ENCODE measurements at places on chromosomes 3 and 15.

- no peak for DNase-seq
Measured at GRCh38 chr3:119826711-119827608, 45.1 kb downstream of the NR1I2 start.

- no peak for DNase-seq
Measured at GRCh38 chr3:9251055-9251786, 1.8 kb upstream of the SRGAP3 start.

GRCh38 chr3:94159062-94159828 lies 96.4 kb downstream of the NSUN3 start:
- no peak for DNase-seq

DNA sequence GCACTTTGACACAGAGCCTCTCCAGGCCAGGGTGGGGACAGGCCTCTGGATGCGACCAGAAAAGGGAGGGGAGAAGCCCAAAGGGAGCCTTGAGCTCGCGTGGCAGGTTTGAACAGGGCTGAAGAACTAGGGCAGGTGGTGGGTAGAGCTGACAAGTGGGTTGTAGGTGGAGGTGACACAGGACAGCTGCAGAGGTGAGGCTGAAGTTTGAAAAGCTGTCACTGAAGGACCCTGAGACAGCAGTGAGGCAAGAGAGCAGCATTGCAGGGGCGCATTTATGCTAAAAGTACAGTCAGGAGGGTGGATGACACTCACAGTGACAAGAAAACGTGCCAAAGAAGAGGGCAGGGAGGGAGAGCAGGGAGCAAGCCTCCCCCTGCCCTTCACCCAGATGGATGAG lies 21.8 kb upstream of the EPB42 start:
- no peak for DNase-seq

DNA sequence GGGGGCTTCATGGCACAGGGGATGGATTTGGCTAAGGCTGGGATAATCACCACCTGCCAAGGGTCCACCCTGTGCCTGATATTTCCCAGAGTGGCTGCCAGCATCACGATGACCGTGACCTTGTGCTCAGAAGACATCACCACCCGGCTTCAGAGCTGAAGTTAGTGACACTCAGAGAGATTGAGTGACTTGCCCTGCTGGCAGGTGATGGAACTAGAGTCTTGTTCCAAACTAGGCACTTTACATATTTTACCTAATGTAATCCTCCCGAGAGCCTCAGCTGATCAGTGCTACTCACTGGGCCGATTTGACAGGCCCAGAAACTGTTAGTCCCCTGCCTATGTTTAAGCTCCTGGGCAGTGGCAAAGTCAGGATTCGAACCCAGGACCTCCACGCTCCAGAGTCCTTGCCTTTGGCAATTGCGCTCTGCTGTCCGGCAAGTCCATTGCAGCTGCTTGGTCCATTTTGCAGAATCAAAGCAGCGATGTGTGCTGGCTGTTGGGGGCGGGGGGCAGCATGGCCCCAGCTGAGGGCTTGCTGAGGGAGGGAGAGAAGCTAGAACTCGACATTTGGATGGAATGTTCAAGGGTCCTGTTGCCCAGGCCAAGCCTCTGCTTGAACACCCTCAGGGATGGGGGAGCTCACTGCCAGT lies 74.8 kb upstream of the GATA2 start:
- no peak for DNase-seq

DNA sequence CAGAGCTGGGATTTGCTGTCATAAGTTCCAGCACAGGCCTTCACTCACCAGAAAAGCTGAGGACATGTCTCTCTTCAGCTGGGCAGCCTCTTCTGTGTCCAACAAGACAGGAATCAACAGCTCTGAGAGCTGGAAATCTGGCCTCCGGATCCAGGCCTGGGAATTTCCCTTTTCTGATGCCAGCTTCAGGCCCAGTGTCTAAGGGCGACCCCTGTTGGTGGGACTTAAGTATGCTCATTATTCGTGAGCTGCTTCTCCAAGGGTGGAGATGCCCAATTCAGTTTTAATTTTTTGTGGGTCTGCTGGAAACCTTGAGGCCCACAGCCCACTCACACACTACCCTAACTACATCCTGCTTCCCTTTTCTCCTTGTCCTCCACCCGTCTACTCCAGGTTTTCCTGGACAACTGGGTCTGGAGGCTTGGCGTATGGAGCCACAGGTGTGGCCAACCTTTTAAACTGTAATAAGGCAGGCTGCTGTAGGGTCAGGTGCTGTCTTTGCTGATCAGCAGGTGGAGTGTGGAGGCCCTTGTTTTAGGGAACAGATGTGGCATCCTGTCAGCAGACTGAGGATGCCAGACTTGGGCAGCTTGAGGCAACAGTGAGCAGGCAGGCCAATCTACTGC lies 2.6 kb upstream of the CEMIP start:
- peak; percentile 81 for DNase-seq

GRCh38 chr15:58520464-58520863 lies 88.7 kb downstream of the LIPC start:
- DNase-seq: no peak

- no peak for DNase-seq
Measured at GRCh38 chr3:132847849-132848625, 125.8 kb upstream of the NPHP3 start.

GRCh38 chr15:51318382-51319150 lies 19.8 kb downstream of the CYP19A1 start:
- DNase-seq: no peak

GRCh38 chr15:43912208-43912607 lies 85.4 kb downstream of the WDR76 start:
- no peak for DNase-seq

DNA sequence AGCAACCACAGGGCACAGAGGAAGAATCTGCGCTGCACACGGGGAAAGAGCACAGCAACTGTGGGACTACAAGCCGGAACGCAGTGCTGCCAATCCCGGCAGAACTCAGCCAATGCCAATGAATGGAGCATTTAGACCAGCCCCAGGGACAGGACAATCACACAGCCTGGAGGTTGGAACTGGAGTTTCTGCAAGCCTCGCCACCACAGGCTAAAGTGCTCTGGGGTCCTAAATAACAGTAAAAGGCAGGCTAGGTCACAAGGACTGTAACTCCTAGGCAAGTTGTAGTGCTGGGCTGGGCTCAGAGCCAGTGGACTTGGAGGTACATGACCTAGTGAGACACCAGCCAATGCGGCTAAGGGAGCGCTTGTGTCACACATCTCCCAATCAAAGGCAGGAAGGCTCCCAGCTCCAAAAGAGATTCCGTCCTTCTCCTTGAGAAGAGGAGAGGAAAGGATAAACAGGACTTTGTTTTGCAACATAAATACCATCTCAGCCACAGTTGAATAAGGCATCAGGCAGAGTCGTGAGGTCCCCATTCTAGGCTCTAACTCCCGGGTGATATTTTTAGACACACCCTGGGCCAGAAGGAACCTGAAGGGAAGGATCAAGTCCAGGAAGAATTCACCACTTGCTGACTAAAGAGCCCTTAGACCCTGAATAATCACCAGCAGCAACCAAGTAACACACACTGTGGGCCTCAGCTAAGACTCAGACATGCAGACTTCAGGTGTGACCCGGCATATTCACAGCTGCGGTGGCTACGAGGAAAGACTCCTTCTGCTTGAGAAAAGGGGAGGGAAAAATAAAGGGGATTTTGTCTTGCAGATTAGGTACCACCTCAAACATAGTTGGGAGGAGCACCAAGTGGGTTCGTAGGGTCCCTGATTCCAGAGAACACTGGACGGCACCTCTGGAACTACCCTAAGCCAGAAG lies 85.5 kb upstream of the XXYLT1 start:
- no peak for DNase-seq

- no peak for DNase-seq
Measured at GRCh38 chr3:113455446-113455845, 14.2 kb upstream of the CFAP44 start.

GRCh38 chr3:197511130-197511529 lies 44.6 kb downstream of the BDH1 start:
- DNase-seq: no peak

GRCh38 chr3:64247991-64248646 lies 22.9 kb upstream of the PRICKLE2 start:
- DNase-seq: no peak

- DNase-seq: no peak
Measured at GRCh38 chr3:34268032-34268709, 469.7 kb downstream of the PDCD6IP start.

DNA sequence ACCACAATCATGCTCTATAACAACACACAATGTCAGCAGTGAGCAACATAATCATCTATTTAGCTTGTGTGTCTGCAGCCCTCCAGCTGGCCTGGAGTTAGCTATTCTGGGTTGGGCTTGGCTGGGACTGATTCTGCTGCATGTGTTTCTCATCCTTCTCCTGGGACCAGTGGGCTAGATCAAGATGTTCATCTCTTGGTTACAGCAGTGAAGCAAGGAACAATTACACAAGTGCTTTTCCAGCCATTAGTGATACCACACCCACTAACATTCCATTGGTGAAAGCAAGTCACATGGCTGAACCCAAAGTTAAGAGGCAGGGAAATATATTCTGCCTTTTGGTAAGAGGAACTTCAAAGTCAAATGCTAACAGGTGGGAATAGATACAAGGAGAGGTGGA lies 14.6 kb downstream of the NUDT16 start:
- DNase-seq: no peak

DNA sequence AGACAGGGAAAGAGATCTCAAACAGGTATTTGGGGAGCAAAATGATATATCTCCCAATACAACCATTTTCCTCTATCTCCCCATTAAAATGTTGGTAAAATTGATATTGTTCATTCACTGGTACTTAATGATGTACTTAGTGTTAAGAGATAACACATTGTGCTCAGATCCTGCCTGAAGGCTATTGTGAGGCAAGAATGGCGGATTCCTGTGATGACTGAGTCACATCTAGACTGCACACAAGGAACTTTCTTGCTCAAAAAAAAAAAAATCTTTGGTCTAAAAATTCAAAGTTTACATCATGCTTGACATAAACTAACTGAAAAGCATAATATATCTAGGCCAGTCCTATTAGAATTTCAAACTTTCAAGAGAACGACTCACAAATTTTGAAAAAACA lies 171.1 kb upstream of the TTC14 start:
- DNase-seq: no peak

- peak; percentile 79 for DNase-seq
Measured at GRCh38 chr15:68431792-68432401, at the start of gene ITGA11. Gene ITGA11, minus strand, starts transcription at chr15:68432163. Its CDS starts 97 bp downstream, at chr15:68432066.

DNA sequence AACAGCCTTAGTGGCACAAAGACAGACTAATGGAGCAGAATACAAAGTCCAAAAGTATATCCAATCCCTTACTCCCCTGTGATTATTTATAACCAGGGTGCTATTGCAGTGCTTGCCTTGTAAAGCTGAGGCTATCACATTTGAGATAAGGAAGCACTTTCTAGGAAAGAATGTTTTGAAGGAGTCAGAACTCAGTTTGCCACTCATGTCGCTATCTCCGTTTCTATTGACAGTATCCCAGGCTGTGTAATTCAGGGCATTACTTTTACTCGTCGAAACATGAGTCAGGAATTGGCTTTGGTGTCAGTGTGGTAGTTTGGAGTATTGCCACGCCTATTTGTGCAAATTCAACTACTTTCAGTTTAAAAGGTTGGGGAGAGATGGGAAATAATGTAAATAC lies 78.4 kb downstream of the FBXL2 start:
- DNase-seq: no peak

GRCh38 chr3:72976281-72976741 lies 20.3 kb upstream of the PPP4R2 start:
- no peak for DNase-seq

DNA sequence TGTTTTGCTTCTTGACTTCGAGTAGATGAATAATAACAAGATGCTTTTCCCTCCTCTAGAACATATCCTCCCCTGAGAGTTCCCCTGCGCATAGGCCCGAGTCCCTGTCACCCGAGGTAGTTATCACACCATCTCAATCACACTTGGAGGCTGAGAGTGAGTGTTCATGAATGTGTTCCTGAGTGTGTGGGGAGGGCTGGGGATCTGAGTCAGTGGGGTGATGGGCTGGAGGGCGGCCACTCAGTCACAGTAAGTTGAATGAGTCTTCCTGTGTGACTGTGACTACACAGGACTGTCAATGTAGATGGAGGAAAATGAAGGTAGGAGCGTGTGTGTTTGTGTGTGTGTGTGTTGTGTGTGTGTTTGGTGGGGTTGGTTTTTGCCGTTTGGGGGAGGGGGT lies 71.0 kb downstream of the SETD5 start:
- DNase-seq: no peak

DNA sequence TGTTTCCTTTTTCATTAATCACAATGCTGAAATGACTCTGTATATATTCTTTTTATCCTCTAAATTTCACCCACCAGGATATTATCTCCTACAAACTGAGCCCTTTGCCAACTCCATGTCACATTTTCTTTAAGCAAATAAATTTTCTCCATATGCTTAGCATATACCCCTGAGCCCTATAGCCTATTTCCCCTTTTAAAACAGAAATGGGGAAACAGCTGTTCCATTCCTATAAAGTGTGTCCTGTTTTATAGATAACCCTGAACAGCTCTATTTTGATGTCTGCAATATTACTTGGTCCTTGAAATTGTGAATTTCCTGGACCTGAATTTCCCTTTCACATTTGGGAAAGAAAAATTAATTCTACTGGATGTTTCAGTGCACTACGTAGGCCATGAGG lies 15.6 kb upstream of the FILIP1L start:
- no peak for DNase-seq

DNA sequence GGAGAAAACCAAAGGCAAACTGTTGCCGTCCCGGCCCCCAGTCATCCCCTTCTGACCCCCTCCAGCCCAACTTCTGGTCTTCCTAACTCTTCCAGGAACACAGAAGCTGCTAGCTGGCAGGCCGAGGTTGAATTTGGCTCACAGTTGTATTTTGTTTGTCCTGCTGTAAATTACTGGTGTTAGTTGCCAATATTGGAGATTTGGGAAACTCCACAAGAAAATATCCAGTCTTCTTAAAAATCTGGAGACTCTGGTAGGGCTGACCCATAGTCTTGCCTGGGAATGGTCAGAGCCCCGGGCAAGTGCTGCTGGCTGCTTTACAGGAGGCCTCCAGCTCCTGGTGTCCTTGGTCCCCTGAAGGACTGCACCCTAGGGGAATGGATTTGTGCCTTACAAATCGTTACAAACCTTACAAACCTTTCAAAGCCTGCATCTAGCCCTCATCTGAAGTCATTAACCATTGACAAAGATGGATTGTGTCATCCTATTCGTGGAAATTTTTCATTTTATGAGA lies 112.0 kb upstream of the MCTP2 start:
- DNase-seq: no peak

- peak; percentile 5 for DNase-seq
Measured at GRCh38 chr3:185846037-185846436, 21.2 kb upstream of the IGF2BP2 start.

DNA sequence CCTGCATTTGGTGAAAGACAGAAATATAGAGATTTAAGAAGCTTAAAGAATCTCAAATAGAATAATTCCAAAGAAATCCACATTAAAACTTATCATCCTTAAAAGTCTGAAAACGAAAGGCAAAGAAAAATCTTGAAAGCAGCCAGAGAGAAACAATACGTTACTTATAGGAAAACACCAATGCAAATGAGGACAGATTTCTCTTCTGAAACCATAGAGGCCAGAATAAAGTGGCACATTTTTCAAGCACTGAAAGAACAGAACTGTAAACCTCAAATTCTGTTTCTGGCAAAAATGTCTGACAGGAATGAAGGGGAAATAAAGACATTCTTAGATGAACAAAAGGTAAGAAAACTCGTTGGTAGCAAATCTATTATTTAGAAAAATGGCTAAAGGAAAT lies 13.8 kb upstream of the ACTC1 start:
- no peak for DNase-seq

GRCh38 chr15:89002281-89002761 lies 85.9 kb upstream of the ABHD2 start:
- DNase-seq: no peak

Measured in dermis microvascular lymphatic vessel endothelial cell (primary cell).